GM13977 (cell line): ENCODE measurements at places on chromosomes 6 and 20.

- no peak for DNase-seq
Measured at GRCh38 chr6:144178323-144178722, 28.0 kb downstream of the STX11 start.

GRCh38 chr20:9363673-9364072, 150.7 kb upstream of the LAMP5 start:
- DNase-seq: no peak

- DNase-seq: no peak
Measured at GRCh38 chr6:24935366-24936152, at the start of gene RIPOR2. Gene RIPOR2, minus strand, starts transcription at chr6:24935960. Its CDS starts 62 bp downstream, at chr6:24935898.

DNA sequence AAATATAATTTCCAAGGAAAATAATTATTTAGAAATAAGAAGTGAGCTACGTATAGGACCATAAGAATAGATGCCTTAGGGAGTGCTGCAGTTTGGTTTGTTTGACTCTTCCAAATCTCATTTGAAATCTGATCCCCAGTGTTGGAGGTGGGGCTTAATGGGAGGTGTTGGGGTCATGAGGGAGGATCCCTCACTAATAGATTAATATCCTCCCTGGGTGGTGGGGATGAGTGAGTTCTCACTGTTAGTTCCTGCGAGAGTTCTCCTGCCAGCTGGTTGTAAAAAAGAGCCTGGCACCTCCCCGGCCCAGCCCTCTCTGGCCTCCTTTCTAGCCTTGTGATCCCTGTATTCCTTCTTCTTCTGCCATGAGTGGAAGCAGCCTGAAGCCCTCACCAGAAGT, 69.3 kb downstream of the RCAN2 start:
- DNase-seq: no peak

GRCh38 chr6:131060311-131060710, 2.7 kb downstream of the EPB41L2 start:
- peak; percentile 21 for DNase-seq

DNA sequence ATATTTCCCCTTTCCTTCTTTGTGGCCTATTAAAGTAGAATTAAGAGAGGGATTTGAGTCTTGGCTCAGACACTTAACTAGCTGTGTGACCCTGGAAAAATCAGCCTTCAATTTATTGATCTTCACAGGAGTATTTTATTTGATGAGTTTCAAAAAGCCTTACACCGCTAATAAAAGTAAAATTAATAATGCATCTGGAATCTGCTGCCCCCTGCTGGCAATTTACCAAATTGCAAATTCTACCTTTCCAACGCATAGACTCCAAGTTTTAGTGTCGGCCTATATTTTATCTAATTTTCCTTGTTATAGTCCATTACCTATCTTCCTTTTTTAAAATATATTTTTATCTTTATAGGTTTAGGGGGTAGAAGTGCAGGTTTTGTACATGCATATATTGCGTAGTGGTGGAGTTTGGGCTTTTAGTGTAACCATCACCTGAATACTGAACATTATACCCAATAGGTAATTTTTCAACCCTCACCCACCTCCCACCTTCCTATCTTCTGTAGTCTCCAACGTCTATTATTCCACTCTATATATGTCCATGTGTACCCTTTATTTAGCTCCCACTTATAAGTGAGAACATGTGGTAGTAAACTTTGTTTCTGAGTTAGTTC, 46.3 kb downstream of the GOPC start:
- DNase-seq: no peak

DNA sequence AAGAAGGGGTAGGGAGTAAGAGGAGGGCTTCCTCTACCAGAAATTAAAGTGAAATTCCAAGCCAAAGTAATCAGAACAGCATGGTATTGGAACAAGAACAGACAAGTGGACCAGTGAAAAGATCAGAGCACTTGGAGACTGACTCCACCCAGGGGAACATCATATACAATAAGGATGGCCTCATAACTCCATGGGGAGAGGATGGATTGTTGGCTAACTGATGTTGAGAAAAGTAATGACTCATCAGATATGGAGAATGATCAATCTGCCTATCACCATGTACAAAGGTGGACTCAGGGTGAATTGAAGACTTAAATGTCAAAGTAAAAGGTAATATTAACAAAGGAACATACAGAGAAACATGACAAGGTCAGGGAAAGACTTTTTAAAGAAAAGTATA, 12.8 kb downstream of the SLC22A3 start:
- DNase-seq: no peak

DNA sequence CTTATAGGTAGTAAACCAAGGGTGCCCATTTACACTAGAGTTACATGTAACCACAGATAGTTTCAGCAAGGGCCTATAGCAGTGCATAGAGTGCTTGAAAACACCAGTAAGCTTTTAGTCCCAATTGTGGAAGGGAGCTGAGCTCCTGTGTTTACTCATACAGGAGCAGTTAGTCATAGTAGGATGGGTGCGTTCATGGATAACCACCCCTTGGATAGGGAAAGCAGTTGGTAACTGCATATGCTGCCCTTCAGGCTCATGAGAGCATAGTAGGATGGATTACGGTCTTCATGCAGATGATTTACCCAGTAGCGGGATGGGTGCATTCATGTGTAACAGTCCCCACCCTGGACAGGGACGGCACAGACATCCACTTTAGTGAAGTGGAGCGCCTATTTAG, 45.1 kb downstream of the OR2B6 start:
- no peak for DNase-seq

DNA sequence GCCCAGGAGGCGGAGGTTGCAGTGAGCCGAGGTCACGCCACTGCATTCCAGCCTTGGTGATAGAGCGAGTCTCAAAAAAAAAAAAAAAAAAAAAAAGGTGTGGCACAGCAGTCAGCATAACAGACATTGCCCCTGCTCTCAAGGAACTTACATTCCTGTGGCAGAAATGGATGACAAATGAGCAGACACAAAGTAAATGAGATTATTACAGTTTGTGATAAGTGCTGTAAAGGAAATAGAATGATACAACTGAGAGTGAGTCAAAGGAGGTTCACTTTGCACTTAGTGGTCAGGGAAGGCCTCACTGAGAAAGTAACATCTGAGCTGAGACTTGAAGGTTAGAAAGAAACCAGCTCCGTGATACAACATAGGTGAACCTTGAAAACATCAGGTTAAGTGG, 36.4 kb downstream of the CEP250 start:
- DNase-seq: no peak

DNA sequence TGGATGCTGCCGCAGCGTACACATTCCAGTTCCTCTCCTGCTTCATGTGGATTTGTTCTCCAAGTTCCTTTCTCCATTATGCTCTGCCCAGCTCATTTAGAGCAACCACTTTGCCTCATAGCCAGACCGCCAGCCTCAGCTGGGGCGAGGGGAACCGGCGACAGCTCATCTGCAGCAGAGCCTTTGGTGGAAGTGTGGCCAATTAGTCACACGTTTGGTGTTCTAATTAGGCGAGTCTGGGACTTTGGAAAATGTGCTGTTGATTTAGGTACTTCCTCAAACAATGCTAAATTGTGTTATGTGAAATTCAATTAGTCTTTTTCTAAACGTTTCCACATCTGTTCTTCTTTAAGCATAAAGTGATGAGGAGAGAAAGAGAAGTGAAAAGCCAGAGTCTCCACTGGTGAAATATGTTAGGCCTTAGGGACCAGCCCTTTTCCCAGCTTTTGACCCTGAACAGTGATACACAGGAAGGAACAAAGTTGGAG, 217.9 kb downstream of the TBX18 start:
- no peak for DNase-seq

DNA sequence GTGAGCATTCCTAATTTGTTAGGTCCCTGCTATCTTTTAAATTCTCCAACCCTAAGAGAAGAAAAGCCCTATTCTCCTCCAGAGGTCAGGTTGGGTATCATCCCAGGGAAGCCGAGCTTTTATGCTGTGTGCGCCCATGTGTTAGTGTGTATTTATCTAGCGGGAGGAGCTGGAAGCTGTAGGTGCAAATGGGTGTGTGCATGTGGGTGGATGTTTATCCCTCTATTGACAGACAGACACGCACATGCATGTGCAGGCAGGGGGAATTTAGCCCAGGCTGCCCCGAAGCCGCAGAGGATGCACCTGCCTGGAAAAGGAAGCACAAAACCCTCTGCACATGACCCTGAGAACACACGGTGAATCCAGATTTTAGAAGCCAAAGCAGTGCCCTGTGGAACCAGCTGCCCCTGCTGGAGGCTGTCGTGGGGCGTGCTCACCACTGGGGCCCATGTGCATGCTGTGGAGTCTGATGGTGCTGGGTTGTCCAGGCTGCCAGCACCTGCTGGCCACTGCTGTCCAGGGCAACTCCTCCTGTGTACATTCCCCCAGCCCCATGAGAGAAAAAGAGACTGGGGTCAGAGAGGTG, 397.5 kb downstream of the TAF4 start:
- DNase-seq: no peak

DNA sequence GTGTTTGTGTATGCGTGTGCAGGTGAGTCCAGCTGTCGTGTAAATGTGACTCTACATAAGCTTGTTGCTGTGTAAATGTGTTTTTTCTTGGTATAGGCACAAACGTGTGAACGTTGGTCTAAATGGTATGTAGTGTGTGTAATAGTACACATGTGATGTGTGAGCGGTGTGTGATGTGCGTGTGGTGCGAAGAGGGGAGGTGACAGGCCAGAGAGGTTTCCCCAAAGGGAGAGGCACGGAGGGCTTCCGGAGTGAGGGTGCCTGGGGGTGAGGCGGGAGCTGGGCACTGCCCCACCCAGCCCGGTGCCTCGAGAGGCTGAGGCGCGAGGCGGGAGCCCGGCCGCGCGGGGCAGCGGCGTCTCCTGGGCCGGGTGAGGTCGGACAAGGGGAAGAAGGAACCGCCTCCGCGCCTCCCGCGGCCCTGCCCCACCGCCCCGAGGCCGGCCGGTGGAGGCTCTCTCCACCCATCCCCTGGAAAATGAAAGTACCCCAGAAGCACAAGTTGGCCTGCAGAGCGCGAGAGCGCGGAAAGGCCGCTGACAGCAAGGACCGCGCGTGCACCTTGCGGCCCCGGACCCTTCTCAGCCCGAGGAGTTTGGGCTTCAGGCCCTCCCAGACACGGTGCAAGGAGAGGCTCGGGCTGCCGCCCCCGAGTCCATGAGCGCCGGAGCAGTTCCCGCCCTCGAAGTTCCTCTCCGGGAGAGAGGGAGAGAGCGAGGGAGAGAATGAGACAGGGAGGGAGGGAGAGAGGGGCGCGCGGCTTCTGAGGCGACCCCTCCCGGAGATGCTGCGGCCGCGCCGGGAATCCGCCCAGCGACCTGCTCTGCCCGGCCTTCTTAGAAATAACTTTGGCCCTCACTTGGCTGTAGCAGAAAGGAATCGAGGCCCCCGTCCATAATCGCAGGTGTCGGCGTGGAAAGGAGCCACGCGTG, 43.2 kb upstream of the OSTM1 start:
- DNase-seq: peak; percentile 73

DNA sequence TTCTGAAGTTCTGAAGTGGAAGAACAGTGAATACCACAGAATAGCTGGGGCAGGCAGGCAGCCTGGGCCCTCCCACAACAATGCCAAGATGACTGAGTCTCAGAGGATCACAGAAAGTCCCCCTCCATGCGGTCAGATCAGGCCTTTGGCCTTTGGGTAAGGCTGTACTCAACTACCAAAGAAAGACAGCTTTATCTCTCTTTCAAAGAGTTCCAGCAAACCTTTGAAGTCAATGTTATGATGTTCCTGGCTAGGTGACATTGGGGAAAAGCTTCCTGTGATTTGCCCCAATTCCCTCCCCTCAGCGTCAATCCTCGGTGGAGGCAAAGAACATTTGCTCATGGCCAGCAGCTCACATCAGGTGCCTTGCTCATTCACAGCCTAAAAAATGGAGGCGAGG, 10.7 kb upstream of the FBXO9 start:
- no peak for DNase-seq

DNA sequence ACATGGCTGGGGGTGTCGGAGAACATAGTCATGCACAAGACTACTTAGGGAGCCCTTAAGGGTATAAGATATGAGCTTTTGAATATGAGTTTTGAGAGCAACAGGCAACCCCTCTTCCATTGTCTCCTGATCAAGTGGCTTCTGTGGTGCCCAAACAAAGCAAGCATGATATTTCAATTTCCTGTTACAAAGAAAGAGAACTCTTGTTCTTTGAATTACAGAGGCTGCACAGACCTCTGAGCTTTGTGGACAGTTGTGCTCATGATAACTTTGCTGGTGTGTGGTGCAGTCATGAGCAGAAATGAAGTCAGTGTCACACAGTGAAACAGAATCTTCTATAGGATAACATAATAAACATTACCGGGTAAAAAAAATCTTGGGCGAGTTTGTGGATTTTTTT, 66.8 kb upstream of the THEMIS start:
- no peak for DNase-seq

DNA sequence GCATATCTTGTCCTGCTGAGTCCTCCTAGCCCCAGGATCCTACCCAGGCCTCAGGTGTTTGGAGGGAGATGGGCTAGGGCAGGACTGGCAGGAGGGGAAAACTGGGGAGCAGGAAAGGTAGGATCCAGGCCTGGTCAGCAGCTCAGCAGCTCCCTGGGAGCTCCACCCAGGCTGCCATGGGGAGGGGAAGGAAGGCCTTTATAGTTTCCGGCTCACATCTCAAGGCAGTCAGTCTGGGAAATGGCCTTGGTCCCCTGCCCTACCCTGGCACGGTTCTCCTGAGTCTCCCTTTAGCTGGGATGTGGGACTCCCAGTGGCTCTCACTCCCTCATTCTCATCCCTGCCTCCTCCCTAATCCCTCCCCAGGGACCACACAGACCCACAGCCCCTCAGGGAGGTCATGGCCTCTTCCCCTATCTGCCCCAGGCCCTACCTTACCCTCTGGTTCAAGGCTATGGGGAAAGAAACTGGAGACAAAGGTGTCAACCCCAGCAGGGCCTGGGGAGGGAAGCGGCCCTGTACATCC, 1.6 kb downstream of the SLC44A4 start:
- no peak for DNase-seq

GRCh38 chr6:105199711-105200110, 19.9 kb upstream of the POPDC3 start:
- no peak for DNase-seq

DNA sequence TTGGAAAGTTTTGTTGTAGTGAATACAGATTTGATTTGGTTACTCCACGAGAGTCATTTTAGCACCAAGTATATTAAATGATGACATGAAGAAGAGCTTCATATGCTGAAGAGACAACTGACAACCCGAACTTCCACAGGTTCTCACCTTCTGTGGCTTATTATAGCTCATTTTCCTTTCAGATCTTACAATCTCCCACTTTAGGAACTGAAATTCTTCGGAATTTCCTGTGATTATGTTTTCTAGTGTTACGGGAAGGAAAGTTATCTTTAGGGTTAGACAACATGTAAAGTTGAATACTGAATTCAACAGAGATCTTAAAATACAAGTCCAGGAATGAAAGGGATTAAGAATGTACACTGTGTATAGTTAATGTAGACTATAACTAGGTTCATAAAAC, 49.6 kb upstream of the TXNDC5 start:
- no peak for DNase-seq
